ENCODE measurements at places on chromosomes 2 and 18.

GRCh38 chr2:28713577-28714298 is 37.9 kb upstream of the PPP1CB start:
- no peak for DNase-seq

GRCh38 chr18:52499644-52500043 is 159.6 kb downstream of the DCC start:
- no peak for DNase-seq

DNA sequence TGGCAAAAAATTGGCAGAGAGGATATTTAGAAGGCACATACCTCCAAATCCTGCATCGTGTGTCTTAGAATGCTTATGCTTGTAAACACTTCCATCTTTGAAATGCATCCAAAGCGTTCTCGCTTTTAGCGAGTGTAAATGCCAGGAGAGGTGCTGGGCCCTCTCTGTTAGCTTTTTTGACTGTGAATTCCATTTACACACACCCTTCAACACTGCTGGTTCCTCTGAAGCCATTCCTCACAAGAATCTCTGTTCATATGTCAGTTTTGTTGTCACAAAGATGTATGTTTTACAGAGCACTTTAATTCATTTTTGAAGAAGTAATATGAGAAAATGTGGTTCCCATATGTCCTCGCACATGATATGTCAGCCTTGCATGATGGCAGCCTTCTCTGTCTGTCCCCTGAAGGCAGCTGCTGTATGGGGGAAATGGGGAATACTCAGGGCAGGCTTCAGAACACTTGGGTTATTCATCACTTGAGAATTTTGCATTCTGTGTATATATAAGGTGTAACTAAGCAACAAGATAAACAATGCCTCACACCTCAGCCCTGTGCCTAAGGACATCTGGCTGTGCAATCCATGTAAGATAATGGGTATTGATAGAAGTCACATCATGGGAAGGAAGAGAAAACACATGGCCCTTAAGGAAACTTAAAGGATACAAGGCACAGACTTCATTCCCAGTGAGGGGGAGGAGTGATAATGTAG is 52.3 kb downstream of the RAB27B start:
- DNase-seq, result no peak

GRCh38 chr2:189231719-189232323 is 52.3 kb upstream of the COL5A2 start:
- no peak for DNase-seq

GRCh38 chr18:54233228-54233625 is 8.8 kb upstream of the MBD2 start:
- DNase-seq, result no peak

- no peak for DNase-seq
Observed at GRCh38 chr18:3624935-3625741, 175.2 kb downstream of the TGIF1 start.

GRCh38 chr18:29488617-29489016 is 1311.7 kb upstream of the CDH2 start:
- DNase-seq, result no peak

GRCh38 chr18:51339856-51340255 is 142.4 kb upstream of the MEX3C start:
- DNase-seq, result no peak

DNA sequence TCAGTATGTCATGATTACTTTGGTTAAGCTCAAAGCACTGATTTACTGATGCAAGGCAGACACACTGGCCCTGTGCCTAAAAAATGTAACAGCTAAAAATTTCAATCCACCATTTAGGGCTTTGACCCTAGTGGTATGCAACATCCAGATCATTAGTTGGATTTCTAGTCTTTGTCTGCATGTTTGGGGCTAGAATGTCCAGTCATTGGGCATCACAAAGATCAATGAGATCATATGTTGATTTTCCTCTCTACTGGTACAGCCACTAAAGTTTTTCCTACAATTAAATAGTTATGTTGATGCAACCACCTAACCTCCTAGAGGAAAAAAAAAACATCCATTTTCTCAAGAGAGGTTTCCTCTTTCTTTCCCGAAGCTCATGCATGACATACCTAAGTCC is 53.4 kb upstream of the REV1 start:
- DNase-seq, result no peak

DNA sequence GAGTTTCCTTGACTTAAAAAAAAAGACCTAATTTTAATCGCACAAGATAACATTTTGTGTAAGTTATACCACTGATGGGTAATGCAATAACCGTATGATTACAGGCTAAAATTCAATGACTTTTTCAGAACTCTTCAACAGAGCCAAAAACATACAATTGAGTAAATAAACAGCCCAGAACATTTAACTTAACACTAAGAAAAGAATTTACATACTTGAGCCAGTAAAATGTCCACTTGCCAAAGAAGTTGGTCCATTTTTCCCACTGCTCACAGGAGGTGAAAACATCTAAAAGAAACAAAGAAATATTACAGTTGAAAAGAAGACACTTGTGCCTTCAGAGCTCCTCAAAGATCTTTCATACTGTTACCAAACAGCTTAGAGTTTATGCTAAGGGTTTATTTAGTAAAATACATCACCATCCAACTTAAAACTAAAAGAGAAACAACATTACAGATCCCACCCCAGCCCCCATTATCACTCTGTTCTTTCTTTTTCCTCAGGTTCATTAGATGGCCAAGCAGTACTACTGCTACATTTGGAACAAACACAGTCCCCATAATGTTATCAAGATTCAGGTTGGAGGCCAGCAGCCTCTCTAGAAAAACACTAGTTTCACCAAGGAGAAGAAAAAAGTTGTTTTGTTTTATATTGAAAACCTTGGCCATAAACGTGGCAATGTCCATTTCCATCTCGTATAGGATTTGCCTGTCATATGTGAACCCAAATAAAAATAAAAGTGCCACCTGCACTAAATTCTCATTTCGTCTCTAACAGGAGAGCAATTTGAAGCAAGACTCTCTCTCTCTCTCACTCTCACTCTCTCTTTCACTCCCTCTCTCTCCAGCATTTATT is 2.7 kb downstream of the TCF4 start:
- DNase-seq, result no peak

DNA sequence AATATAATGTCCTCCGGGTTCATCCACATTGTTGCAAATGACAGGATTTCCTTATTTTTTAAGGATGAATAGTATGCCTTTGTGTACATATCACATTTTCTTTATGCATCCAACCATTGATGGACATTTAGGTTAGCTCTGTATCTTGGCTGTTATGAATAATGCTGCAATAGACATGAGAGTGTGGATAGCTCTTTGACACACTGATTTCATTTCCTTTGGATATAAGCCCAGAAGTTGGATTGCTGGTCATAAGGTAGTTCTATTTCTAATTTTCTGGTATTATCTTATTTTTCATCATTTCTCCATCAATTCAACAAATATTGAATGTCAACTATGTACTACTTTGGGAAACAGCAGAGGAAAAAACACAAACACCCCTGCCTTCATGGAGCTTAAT is 423.3 kb downstream of the MTX2 start:
- DNase-seq, result no peak

- peak; percentile 72 for DNase-seq
Observed at GRCh38 chr18:49031511-49032188, 80.9 kb upstream of the SMAD7 start.

DNA sequence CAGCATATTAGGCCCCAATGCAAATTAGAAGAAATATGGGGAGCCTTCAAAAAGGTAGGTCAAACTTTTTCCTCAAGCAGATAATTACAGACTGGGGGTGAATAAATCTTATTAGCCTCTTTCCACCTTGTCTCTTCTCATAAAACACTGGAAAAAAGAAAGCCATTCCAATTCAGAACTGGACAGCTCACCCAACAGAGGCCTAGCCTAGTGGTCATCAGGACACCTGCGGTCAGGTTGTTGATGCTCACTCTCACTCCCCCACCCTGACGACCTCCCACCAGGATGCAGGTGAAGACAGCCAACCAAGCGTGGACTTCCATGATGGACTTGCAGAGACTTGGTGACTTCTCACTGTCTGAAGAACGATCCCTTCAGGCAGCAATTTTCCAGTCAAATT is 207.1 kb downstream of the ALK start:
- no peak for DNase-seq

GRCh38 chr2:236605345-236605734 is 35.7 kb downstream of the ACKR3 start:
- peak; percentile 58 for DNase-seq

GRCh38 chr2:236452238-236452637 is 117.4 kb upstream of the ACKR3 start:
- no peak for DNase-seq
